ENCODE measurements at places on chromosomes 6 and 20. TPM values are rescaled to one million over a fixed set of nuclear protein-coding genes. Genes with fewer than 3 reads are reported as not detected.

The LY6G5C gene
- total RNA-seq, result 1.7 TPM

DNA sequence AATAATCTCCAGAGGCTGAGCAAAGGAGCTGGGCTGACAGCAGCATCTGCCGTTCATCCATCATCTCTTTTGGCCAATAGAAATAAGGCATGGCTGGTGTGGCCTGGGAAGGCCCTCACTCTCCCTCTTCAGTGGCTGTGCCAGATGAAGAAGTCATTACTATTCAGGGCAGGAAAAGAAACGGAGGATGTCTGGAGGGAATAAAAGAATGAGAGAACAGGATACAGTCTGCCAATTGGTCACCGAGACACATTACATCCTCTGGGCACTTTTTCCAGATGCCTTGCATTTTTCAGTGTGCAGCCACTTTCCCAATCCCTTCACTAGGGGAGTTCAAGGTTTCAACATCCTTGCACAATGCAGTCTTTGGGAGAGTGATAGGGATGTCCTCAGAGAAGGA is 32.2 kb upstream of the VGLL2 start:
- no peak overlapping the region for H3K27ac ChIP-seq
- DNase-seq, result no peak
- no peak overlapping the region for H3K4me3 ChIP-seq
- no peaks in the 10 kb centered on the region for H3K36me3 ChIP-seq

DNA sequence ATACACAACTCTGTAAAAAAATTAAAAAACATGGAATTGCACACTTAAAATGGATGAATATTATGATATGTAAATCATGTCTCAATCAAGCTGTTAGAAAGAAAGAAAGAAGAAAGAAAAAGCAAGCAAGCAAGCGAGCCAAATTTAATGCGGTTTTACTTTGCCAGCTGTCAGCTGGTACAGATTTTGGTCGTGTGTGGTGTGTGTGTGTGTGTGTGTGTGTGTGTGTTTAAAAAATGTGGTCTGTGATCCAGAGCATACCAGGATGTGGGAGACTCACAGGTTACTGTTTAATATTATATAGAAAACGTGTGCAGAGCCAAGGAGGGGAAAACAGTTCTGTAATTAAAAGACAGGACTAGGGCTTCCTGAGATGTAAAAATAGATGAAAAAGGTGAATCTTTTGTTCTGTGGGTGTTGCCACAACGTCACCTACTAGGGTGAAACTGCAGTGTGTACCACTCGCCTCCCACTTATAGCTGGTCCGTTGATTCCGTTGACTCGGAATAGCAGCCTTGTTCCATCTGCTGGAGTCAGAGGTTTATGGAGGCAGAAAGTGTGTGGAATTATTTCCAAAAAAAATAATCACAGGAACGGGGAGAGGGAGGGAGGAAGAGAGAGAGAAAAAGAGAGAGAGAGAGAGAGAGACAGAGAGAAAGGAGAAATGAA is 197.7 kb downstream of the BCAS1 start:
- H3K4me3 ChIP-seq, result no peak overlapping the region
- no peaks in the 10 kb centered on the region for H3K27me3 ChIP-seq
- peaks cover 17% of the 10 kb centered on the region for H3K4me1 ChIP-seq
- H3K27ac ChIP-seq, result no peak overlapping the region
- no peak for DNase-seq

- H3K27me3 ChIP-seq, result no peaks in the 10 kb centered on the region
- H3K36me3 ChIP-seq, result no peaks in the 10 kb centered on the region
- no peak for DNase-seq
- H3K4me3 ChIP-seq, result no peak overlapping the region
- peaks cover 9% of the 10 kb centered on the region for H3K4me1 ChIP-seq
These were observed 28.1 kb downstream of the RNF24 start for GRCh38 chr20:3987296-3987695.

GRCh38 chr6:168196385-168196860 is 117.4 kb upstream of the FRMD1 start:
- H3K27me3 ChIP-seq, result no peaks in the 10 kb centered on the region
- H3K4me1 ChIP-seq, result no peaks in the 10 kb centered on the region
- H3K36me3 ChIP-seq, result no peaks in the 10 kb centered on the region
- no peak overlapping the region for H3K27ac ChIP-seq
- peak; percentile 72 for DNase-seq

DNA sequence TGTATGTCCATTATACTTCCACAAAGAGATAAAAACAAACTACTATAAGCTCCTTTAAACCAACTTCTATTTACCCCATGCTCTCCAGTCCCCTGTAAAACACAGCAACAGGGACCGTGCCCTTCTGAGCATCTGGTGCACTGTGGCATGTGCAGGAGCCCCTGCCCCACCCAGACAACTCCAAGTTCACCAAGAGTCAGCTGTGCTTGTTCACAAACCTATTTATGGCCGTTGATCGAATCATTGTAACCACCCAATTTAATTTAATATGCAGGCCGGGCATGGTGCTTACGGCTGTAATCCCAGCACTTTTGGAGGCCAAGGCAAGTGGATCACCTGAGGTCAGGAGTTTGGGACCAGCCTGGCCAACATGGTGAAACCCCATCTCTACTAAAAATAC is 13.7 kb upstream of the BLCAP start:
- H3K36me3 ChIP-seq, result no peaks in the 10 kb centered on the region
- H3K27ac ChIP-seq, result no peak overlapping the region
- no peak for DNase-seq
- H3K4me1 ChIP-seq, result no peaks in the 10 kb centered on the region
- no peaks in the 10 kb centered on the region for H3K27me3 ChIP-seq
- no peak overlapping the region for H3K4me3 ChIP-seq

DNA sequence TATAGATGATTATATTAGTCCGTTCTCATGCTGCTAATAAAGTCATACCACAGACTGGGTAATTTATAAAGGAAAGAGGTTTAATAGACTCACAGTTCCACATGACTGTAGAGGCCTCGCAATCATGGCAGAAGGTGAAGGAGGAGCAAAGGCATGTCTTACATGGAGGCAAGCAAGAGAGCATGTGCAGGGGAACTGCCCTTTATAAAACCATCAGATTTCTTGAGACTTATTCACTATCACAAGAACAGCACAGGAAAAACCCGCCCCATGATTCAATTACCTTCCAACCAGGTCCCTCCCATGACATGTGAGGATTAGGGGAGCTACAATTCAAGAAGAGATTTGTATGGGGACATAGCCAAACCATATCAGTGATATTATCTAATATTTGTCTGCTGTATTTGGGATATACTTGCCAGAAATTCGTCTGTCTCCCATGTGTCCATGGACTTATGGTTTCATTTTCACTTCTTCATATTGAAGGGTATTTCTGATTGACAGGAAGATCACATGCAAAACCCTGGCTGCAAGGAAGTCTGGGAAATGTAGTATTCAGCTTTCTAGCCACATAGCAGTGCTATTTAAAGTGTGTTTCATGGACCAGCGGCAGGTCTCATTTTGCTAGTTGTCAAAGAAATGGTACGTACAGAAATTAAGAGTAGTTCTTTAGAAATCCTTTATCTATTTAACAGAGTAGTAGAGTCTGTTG is 50.5 kb upstream of the PAK5 start:
- H3K27me3 ChIP-seq, result no peaks in the 10 kb centered on the region
- H3K27ac ChIP-seq, result no peak overlapping the region
- H3K4me3 ChIP-seq, result no peak overlapping the region
- DNase-seq, result no peak
- H3K4me1 ChIP-seq, result no peaks in the 10 kb centered on the region

DNA sequence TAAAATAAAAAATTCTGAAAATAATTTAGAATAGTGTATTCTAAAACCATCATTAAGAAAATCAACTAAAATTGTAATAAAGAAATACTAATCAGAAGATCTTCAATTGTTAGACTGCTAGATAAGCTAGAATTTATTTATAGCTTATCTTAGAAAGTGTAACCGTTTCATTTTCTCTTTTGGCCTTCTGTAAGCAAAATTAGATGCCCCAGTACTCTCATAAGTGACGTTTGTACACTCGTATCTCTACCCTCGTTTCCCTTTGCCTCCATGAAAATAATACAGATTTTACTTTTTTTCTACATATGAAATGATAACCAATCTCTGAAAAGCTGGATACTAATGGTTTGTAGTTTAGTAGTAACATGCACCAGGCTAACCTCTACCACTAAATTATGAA is 19.8 kb downstream of the DSE start:
- no peak overlapping the region for H3K27ac ChIP-seq
- H3K4me3 ChIP-seq, result no peak overlapping the region
- no peaks in the 10 kb centered on the region for H3K27me3 ChIP-seq
- peaks cover 42% of the 10 kb centered on the region for H3K4me1 ChIP-seq
- DNase-seq, result no peak

- no peak for DNase-seq
- no peak overlapping the region for H3K27ac ChIP-seq
- no peaks in the 10 kb centered on the region for H3K36me3 ChIP-seq
- no peak overlapping the region for H3K4me3 ChIP-seq
- no peaks in the 10 kb centered on the region for H3K4me1 ChIP-seq
These were observed 30.6 kb upstream of the GRM4 start for GRCh38 chr6:34176261-34177031.

The AGER gene
- total RNA-seq, result 8.1 TPM

DNA sequence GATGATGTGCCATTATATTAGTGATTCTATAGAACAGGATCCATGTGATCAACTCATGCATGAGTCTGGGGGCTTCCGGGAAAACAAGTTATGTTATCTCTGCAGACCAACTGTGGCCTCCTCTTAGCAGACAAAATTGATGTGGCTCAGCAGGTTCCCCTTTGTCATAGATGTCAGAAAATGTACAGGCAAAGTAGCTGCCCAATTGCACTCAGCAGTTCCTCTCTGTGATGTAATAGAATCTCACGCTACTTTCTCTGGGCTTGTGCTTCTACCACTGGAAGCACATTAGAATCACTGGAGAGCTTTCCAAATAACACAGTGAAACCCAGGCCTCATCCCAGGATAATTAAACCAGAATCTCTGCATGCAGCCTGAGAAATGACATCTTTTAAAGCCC is 253.1 kb downstream of the SLC24A3 start:
- no peaks in the 10 kb centered on the region for H3K4me1 ChIP-seq
- no peaks in the 10 kb centered on the region for H3K27me3 ChIP-seq
- DNase-seq, result peak; percentile 44
- H3K4me3 ChIP-seq, result no peak overlapping the region
- no peak overlapping the region for H3K27ac ChIP-seq

- H3K27me3 ChIP-seq, result no peaks in the 10 kb centered on the region
- no peak overlapping the region for H3K4me3 ChIP-seq
- no peak overlapping the region for H3K27ac ChIP-seq
These were observed 143.6 kb downstream of the RCAN2 start for GRCh38 chr6:46347669-46348068.

DNA sequence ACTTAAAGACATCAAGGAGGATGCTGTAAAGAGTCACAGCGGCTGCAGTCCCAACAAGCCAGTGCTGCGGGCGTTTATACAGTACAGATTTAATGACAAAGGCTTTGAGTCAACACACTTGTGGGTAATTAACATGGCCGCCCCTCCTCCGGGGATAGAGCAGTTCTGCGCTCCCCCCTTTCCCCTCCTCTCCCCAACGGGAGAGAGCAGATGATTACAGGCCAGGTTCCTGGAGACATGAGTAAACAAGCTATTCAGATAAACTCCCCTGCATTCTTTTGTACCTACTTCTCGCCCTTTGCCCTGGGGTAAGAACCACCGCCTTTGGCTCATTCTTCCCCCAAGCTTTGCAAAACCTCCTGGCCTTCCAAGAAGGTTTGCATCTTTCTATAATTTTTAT is 23.6 kb upstream of the FABP7 start:
- H3K4me1 ChIP-seq, result no peaks in the 10 kb centered on the region
- H3K27me3 ChIP-seq, result no peaks in the 10 kb centered on the region
- H3K4me3 ChIP-seq, result no peak overlapping the region
- H3K36me3 ChIP-seq, result no peaks in the 10 kb centered on the region
- DNase-seq, result no peak
- no peak overlapping the region for H3K27ac ChIP-seq

The CCN6 gene
- total RNA-seq, result not detected

DNA sequence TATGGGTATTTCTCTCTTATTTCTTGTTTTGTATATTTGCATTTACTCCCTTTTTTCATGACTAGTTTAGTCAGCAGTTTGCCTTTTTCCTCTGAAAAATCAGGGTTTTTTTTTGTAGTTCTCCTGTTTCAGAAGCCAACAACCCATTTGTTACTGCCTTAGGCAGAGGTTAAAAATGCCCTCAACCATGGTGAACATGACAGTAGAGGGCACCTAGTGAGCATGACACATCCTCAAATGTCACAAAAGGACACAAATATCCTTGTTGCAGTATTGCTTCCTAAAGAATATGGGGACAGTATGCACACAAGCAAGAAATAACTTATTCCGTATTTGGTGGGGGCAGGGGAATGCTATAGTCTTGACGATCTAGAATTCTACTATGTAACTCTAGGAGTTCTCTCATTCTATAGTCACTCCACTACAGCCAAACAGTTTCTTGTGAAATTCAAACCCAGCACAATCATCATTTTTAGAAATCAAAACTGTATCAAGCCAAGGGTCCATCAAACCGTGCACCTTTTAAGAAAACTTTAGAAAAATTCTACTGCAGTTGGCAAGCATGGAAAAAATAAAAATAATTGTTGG is 47.0 kb downstream of the GOPC start:
- DNase-seq, result no peak
- H3K4me1 ChIP-seq, result no peaks in the 10 kb centered on the region
- H3K4me3 ChIP-seq, result no peak overlapping the region
- H3K36me3 ChIP-seq, result no peaks in the 10 kb centered on the region
- no peak overlapping the region for H3K27ac ChIP-seq

The GINS1 gene
- total RNA-seq, result 2.0 TPM

GRCh38 chr6:69340196-69340595 is 456.6 kb downstream of the LMBRD1 start:
- H3K36me3 ChIP-seq, result no peaks in the 10 kb centered on the region
- H3K27me3 ChIP-seq, result no peaks in the 10 kb centered on the region
- no peak for DNase-seq
- H3K4me1 ChIP-seq, result no peaks in the 10 kb centered on the region
- no peak overlapping the region for H3K27ac ChIP-seq
- H3K4me3 ChIP-seq, result no peak overlapping the region

GRCh38 chr20:19725814-19726525 is 32.1 kb upstream of the RIN2 start:
- H3K4me1 ChIP-seq, result no peaks in the 10 kb centered on the region
- no peaks in the 10 kb centered on the region for H3K36me3 ChIP-seq
- H3K27me3 ChIP-seq, result no peaks in the 10 kb centered on the region
- H3K4me3 ChIP-seq, result no peak overlapping the region

- H3K36me3 ChIP-seq, result peaks cover 38% of the 10 kb centered on the region
- DNase-seq, result no peak
- no peak overlapping the region for H3K4me3 ChIP-seq
- H3K4me1 ChIP-seq, result no peaks in the 10 kb centered on the region
- H3K27me3 ChIP-seq, result no peaks in the 10 kb centered on the region
These were observed 190.3 kb downstream of the UTRN start for GRCh38 chr6:144475411-144475810.

The PAK5 gene
- 0.25 TPM for total RNA-seq

The RIPOR3 gene
- total RNA-seq, result 38.1 TPM

- H3K4me1 ChIP-seq, result peaks cover 27% of the 10 kb centered on the region
- H3K36me3 ChIP-seq, result peaks cover 31% of the 10 kb centered on the region
- H3K4me3 ChIP-seq, result no peak overlapping the region
These were observed 114.3 kb upstream of the SLC2A12 start for GRCh38 chr6:134166511-134167261.

The XKR7 gene
- total RNA-seq, result not detected

- H3K27me3 ChIP-seq, result no peaks in the 10 kb centered on the region
- H3K36me3 ChIP-seq, result no peaks in the 10 kb centered on the region
- no peak for DNase-seq
- H3K27ac ChIP-seq, result no peak overlapping the region
- H3K4me1 ChIP-seq, result no peaks in the 10 kb centered on the region
These were observed 165.6 kb downstream of the ZFP64 start for GRCh38 chr20:52025938-52026337.
